ENCODE measurements at places on chromosomes 12 and 14.

DNA sequence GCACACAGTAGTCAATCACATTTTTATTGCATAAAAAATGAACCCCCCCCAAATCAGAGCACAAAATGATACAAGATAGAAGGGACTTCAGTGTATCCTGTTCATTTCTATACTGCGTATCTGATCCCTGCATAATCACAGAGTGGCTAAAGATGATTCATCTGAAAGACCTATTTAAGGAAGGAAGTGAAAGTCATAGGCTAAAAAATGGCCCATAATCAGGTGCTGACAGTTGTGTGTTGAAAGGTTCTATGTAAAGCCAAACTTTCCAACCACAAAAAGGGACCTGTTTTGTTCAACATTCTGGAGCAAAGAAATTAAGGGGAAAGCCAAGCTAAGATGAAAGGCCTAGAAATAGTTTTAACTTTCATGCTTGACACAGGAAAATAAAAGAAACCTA lies 147.8 kb upstream of the ATP2B1 start:
- DNase-seq: no peak

DNA sequence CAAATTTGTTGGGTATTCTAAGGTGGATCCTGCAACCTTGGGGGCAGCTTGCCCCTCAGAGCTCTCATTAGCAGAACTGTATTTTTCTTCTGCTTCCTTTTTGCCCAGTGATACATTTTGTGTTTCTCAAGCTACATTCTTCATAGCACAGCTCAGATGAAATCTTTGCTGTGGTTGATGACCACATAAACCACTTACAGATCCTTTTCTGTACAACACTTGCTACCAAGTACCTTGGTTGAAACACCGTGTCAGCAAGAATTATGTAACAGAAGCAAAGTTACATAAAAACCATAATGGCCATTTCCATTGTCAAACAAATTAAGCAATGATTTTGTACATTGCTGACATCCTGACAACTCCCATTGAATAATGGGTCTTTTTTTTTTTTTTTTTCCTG lies 9.7 kb upstream of the PLBD1 start:
- no peak for DNase-seq

DNA sequence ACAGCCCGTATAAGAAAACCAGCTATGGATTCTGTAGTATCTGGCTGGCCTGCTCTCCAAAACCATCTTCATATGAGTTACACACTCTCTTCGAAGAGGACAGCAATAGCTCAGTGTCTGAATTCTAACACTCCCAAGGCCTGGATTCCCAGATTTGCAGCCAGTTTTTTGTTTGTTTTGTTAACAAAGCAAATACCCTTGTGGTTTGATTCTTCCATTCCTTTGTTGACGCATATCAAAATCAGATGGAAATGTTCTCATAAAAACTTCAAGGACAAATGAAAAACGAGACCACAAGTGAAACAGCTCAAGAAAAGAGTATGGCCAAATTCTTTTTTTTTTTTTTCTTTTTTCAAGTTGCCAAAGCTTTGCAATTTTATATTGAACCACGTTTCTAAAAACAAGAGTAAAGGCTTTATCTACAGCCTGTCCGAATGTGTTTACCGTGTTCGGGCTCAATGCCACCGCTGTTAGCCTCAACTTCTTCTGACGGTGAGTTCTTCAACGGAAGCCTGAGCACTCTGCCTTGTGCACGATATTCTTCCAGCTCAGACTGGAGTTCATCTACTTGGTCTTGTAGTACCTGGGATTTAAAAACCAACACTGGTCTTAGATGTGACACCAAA lies 67.5 kb downstream of the NIN start:
- DNase-seq: no peak

DNA sequence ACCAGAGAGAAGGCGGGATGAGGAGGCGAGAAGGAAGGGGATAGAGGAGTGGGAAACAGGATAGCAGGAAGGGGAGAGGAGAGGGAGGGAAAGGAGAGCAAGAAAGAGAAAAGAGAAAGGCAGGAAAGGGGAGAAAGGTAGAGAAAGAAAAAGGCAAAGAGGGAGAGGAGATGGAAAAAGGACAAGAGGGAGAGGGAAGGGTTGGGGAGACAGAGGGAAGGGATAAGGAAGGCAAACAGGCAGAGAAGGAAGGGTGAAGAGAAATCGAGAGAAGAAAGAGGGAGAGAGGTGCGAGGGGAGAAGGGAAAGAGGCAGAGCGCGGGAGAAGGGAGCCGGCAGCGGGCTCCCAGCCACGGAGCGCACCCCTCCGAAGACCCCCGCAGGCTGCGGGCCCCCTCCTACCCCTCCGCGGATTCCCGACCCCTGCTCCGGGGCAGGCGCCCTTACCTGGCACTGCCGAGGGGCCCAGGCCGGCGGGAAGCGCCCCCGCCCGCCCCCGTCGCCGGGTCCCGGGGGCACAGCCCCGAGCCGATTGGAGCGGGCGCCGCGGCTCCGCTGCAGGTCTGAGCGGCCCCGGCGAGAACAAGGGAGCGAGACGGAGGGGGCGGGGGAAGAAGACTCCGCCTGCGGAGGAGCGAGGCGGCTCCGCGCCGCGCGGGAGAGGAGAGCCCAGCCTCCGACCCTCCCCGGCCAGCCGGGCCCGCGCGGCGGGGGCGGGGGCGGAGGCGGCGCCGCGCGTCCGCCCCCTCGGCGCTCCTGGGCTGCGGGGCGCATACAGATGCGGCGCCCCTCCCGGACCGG lies at the start of gene CDH24:
TSS of gene CDH24 (minus strand) at position 565 of the 801 bp plus-strand sequence. CDS start 1,787 bp downstream, outside the sequence.
- DNase-seq: no peak

DNA sequence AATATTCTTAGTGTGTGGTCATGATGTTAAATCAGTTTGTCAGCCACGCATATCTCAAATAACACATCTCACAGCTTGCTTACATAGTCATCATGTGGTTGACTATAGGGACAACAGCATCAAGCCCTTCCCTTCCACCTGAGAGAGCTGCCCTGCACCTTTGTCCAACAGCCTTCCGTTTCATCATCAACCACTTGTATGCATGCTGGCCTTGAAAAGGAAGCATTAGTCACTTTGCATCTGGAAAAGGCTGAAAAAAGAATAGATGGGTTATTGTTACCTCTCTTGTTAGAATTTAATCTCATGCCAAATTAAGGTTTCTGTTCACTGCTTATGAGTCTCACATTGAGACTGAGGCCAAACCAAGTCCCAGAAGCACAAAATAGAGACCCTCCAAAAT lies 1586.5 kb upstream of the SEL1L start:
- no peak for DNase-seq

DNA sequence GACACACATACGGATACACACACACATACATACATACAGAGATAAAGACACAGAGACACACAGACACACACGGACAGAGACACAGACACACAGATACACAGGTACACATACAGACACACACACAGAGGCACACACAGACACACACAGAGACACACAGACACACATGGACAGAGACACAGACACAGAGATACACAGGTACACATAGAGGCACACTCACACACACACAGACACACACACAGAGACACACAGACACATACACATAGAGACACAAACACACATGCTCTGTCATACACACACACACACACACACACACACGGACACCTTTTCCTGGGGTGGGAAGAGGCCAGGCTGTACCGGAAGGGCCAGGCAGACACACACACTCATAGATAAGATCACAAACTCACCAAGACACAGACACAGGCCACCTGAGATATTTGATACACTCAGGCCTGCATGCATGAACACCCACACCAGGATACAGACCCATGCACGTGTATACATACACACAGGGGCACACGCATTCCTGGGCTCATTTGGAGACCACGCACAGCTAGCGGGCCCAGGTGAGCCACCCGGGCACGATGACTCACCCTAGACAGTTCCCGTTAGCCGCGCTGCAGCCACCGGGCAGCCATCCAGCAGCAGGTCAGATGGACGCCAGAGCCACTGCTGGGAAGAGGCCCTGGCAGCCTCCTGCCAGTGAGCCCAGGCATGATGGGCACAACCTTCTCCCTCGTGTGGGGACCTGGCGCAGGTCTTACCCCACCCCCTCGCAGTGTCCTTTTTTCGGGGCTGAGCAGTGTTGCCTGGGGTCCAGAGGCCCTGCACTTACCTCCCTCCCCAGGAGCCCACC lies 1.8 kb upstream of the AHNAK2 start:
- no peak for DNase-seq
